ENCODE measurements at places on chromosomes 7 and 10. TPM values are rescaled to one million over a fixed set of nuclear protein-coding genes. Genes with fewer than 3 reads are reported as not detected.

GRCh38 chr10:114748241-114748640, 73.3 kb upstream of the FHIP2A start:
- DNase-seq, result no peak

DNA sequence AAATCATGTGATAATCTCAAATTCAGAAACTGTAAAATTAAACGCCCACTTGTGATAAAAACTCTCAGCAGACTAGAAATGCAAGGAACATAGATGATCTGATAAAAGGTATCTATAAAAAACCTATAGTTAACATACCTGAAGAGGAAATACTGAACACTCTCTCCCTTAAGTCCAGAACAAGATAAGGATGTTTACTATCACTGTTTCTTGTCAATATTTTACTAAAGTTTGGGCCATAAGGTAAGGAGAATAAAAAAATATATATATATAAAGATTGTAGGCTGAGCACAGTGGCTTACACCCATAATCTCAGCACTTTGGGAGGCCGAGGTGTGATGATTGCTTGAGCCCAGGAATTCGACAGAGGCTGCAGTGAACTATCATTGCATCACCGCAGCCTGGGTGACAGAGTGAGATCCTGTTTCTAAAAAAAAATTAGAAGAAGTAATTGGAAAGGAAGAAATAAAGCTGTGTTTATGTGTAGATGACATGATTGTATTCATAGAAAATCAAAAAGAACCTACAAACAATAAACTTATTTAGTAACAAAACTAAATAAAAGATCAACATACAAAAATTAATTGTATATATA, 28.4 kb downstream of the MPLKIP start:
- DNase-seq, result no peak

DNA sequence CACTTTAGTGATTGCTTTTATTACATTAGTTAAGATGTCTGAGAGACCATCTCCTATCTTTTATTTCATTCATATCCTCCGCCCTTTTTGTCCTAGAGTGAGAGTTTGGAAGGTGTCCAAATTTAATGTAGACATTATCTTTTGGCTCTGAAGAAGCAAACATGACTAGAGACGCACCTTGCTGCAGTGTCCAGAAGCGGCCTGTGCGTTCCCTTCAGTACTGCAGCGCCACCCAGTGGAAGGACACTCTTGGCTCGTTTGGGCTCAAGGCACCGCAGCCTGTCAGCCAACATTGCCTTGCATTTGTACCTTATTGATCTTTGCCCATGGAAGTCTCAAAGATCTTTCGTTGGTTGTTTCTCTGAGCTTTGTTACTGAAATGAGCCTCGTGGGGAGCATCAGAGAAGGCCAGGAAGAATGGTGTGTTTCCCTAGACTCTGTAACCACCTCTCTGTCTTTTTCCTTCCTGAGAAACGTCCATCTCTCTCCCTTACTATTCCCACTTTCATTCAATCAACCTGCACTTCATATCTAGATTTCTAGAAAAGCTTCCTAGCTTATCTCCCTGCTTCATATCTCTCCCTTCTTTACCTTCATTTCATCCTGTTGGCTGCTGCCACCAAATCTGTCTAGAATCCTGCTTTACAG, 10.4 kb upstream of the CLCN1 start:
- DNase-seq, result peak; percentile 30

Gene MINDY4
- total RNA-seq, result 2.4 TPM

Gene GBX1
- 0.41 TPM for total RNA-seq

Gene NOS3
- 0.82 TPM for total RNA-seq
